ENCODE measurements at places on chromosomes 11 and 22. TPM values are rescaled to one million over a fixed set of nuclear protein-coding genes. Genes with fewer than 3 reads are reported as not detected.

DNA sequence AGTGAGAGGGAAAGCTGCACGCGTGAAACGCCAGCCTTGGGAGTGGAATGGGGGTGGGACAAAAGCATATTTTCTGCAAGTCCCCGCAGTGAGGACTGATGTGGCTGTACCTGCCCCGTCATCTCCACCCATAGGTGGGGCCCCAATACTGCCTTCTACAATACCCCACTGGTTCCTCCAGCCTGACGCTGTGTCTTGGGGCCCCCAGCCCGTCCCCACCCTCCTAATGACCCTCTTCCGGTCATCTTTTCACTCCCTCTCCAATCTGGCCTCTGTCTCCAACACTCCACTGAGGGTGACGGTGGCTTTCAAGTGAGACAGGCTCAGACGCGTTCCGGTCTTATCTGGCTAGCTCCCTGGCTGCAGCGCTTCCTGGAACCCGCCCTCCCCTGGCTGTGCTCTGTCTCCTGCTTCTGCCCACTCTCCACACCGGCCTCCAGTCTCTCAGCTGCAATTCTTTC, 104.2 kb downstream of the MICAL3 start:
- no peak overlapping the region for H3K4me3 ChIP-seq
- H3K27ac ChIP-seq, result peak overlapping the region; percentile 46
- no peaks in the 10 kb centered on the region for H3K27me3 ChIP-seq
- DNase-seq, result peak; percentile 57
- H3K36me3 ChIP-seq, result no peaks in the 10 kb centered on the region

- H3K27me3 ChIP-seq, result no peaks in the 10 kb centered on the region
- peak overlapping the region; percentile 27 for H3K4me3 ChIP-seq
- peaks cover 16% of the 10 kb centered on the region for H3K36me3 ChIP-seq
- DNase-seq, result peak; percentile 86
- peaks cover 99% of the 10 kb centered on the region for H3K4me1 ChIP-seq
Measured at GRCh38 chr11:114075891-114076441, 16.5 kb downstream of the ZBTB16 start.

POU2F3 gene
- not detected for total RNA-seq

GRCh38 chr11:29119116-29119515, 897.7 kb downstream of the KCNA4 start:
- H3K36me3 ChIP-seq, result no peaks in the 10 kb centered on the region
- no peak for DNase-seq
- no peak overlapping the region for H3K4me3 ChIP-seq
- H3K4me1 ChIP-seq, result no peaks in the 10 kb centered on the region
- no peak overlapping the region for H3K27ac ChIP-seq

DNA sequence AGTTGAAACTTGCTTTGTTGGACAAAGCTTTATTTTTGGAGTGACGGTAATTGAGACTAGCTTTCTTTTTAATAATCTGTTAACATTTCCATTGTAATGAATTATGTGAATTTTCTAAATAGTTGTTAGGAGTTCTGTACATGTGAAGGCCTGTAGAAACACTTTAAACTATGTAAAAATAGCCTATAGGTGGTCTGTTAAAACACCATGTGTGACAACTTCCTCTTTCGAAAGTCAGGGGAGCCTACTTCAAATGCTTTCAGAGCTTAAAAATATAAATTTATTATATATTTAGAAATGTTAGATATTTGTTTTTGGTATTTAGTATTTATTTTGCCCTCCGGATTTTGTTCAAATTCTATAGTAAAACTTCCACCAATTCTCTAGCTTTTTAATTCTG, 28.7 kb downstream of the DDIAS start:
- no peak overlapping the region for H3K27ac ChIP-seq
- DNase-seq, result no peak
- peaks cover 7% of the 10 kb centered on the region for H3K4me1 ChIP-seq
- H3K36me3 ChIP-seq, result no peaks in the 10 kb centered on the region
- no peak overlapping the region for H3K4me3 ChIP-seq

GRCh38 chr22:19873138-19873959, 18.7 kb upstream of the GNB1L start:
- H3K27me3 ChIP-seq, result no peaks in the 10 kb centered on the region
- H3K4me3 ChIP-seq, result no peak overlapping the region
- peaks cover 29% of the 10 kb centered on the region for H3K4me1 ChIP-seq
- no peaks in the 10 kb centered on the region for H3K36me3 ChIP-seq
- H3K27ac ChIP-seq, result no peak overlapping the region
- no peak for DNase-seq

SCUBE1 gene
- total RNA-seq, result 4.2 TPM

HSPB2 gene
- total RNA-seq, result not detected

GRCh38 chr11:1121331-1121812, 36.4 kb upstream of the MUC5AC start:
- no peak overlapping the region for H3K4me3 ChIP-seq
- H3K4me1 ChIP-seq, result no peaks in the 10 kb centered on the region
- H3K27me3 ChIP-seq, result peaks cover 3% of the 10 kb centered on the region
- DNase-seq, result peak; percentile 24
- no peaks in the 10 kb centered on the region for H3K36me3 ChIP-seq

DNA sequence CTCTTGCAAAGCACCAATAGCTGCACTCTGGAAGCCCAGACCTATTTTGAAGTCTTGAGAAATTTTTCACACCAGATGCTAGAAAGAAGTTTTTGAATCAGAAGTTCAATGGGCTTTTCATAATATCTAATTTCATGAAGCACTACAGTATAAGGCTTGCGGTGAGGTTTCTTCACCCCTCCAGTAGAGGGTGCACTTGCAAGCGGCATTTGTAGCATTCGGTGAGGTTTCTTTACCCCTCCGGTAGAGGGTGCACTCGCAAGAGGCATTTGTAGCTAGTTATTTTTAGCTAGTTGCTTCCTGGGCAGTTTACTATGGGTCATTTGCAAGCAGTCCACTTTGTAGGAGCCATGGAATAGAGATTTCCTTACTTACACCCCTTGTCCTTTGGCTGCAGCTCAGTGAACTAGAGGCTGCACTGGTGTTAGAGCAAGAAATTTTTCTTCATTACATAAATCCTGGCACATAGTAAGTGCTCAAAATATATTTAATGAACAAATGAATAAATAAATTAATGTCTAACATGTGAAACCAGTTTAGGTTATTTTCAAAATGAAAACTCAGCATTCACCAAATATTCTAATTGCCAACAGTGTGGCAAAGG, 7.8 kb upstream of the NOX4 start:
- H3K27me3 ChIP-seq, result no peaks in the 10 kb centered on the region
- H3K4me3 ChIP-seq, result no peak overlapping the region
- DNase-seq, result no peak
- H3K4me1 ChIP-seq, result no peaks in the 10 kb centered on the region

KCNQ1 gene
- 86.8 TPM for total RNA-seq

MUC6 gene
- 84.4 TPM for total RNA-seq

GRCh38 chr11:45885921-45886721, 670 bp downstream of the MAPK8IP1 start:
- H3K27ac ChIP-seq, result no peak overlapping the region
- peaks cover 26% of the 10 kb centered on the region for H3K36me3 ChIP-seq
- DNase-seq, result peak; percentile 41

GRCh38 chr11:86274503-86274902, 27.5 kb upstream of the HIKESHI start:
- H3K4me3 ChIP-seq, result no peak overlapping the region
- DNase-seq, result no peak
- no peaks in the 10 kb centered on the region for H3K4me1 ChIP-seq
- H3K27ac ChIP-seq, result no peak overlapping the region
- H3K36me3 ChIP-seq, result peaks cover 52% of the 10 kb centered on the region
